ENCODE measurements at places on chromosomes 1 and 21.

DNA sequence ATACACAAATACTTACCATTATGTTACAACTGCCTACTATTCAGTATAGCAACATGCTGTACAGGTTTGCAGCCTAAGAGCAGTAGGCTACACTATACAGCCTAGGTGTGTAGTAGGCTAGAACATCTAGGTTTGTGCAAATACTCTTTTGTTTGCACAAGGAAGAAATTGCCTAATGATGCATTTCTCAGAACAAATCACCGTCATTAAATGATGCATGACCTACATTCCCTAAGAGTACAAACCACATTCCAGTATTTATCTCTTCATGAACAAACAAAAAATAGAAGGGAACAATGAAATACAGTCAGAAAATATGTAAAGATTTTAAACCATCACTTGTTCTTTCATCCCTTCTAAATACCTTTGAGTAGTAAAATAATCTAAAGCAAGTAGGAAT, 109.7 kb upstream of the HP1BP3 start:
- H3K4me3 ChIP-seq = no peak overlapping the region
- peaks cover 22% of the 10 kb centered on the region for H3K36me3 ChIP-seq

DNA sequence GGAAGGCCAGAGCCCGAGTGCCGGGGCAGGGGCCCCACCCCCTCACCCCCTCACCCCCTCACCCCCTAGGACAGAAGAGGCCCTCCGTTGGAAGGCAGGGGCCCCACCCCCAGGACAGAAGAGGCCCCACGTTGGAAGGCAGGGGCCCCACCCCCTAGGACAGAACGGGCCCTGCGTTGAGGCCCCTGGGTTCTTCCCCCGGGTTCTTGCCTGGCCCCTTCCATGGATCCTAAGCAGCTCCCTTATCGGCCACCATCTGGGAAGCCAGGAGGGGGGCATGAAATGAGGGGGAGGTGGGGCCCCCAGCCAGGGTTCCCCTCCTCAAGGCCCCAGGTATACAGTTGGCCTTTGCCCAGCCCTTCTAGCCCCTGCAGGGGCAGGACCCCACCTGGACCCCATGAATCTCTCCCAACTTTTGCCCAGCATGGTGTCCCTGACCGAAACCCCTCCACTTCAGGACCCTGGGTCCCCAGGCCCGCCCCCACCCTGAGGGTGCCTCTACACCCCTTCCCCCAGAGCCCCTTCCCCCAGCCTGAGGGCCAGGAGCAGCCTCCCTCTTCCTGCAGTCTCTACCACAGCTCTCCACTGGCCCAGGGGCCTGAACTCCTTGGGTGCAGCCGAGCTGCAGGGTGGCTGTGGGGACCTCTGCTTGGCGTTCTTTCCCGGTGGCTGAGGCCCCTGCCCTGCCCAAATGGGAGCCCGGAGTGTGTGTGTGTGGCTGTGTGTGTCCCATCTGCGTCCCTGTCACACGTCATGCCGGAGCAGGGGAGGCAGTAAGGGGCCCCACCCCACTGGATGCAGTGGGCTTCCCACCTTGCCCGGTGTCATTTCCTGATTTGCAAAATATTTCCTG, 4.3 kb upstream of the VWA1 start:
- peaks cover 64% of the 10 kb centered on the region for H3K4me1 ChIP-seq
- H3K36me3 ChIP-seq = no peaks in the 10 kb centered on the region
- H3K27ac ChIP-seq = peak overlapping the region; percentile 91
- no peak overlapping the region for H3K4me3 ChIP-seq

DNA sequence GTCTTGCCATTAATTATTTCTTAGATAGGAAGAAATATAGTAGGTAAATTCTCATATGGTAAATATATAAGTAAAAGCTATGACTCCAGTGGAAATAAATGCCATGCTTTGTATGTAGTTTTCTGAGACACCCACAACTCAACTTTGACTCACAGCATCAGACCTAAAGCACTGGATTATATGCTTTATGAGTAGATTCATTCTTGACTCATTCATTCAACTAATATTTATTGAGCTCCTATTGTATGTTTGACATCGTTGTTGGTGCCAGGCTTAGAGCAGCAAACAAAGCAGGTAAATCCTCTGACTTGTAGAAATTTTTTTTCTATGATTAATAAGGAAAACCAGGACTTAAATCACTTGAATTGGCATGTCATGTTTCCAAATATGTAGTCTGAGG, 211.4 kb downstream of the PTPRC start:
- H3K36me3 ChIP-seq = no peaks in the 10 kb centered on the region
- H3K4me3 ChIP-seq = no peak overlapping the region
- H3K27ac ChIP-seq = no peak overlapping the region
- H3K4me1 ChIP-seq = no peaks in the 10 kb centered on the region

GRCh38 chr1:183331091-183331742, 87.0 kb downstream of the NMNAT2 start:
- no peak for DNase-seq
- no peaks in the 10 kb centered on the region for H3K4me1 ChIP-seq
- H3K27me3 ChIP-seq = no peaks in the 10 kb centered on the region
- H3K4me3 ChIP-seq = no peak overlapping the region

GRCh38 chr1:225304996-225305395, 122.8 kb downstream of the LBR start:
- no peak overlapping the region for H3K27ac ChIP-seq
- no peak for DNase-seq
- H3K36me3 ChIP-seq = no peaks in the 10 kb centered on the region
- H3K4me3 ChIP-seq = no peak overlapping the region

DNA sequence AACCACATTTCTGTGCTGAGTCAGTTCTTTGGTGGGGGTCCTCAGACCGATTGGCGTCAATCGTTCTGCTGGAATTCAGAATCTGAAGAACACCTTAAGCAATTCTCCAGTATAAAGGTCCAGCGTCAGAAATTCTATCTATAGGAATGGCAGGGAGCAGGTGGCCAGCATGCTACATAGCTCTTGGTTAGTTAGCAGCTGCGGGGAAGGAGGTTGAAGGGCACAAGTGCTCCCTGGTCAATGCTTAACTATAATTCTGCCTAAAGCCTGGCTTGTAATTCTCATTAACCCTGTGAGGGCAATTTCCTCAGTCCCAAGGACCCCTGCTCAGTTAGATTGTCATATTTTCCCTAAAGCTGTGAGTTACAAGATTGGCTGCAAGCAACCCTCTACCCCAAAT, 54.3 kb upstream of the GALNT2 start:
- DNase-seq = no peak
- no peaks in the 10 kb centered on the region for H3K36me3 ChIP-seq
- H3K27me3 ChIP-seq = peaks cover 7% of the 10 kb centered on the region

DNA sequence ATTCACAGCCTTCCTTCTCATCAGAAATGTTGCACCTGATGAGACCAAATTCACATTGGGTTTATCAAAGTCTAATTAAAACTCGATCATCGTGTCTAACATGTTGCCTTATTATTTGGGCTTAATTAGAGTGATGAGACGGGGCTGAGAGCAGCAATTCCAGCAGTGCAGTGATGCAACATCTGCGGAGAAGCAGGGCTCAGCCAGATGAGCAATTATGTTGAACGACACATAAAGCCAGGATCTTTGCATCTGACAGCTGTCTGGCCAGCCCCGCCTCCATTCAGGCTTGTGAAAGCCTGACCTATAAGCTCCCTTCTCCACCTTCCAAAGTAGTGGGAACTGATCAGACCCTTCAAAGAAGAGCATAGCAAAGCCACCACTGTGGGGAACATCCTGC, 109.8 kb downstream of the C1orf94 start:
- H3K27ac ChIP-seq = no peak overlapping the region
- DNase-seq = no peak
- H3K27me3 ChIP-seq = no peaks in the 10 kb centered on the region
- no peaks in the 10 kb centered on the region for H3K36me3 ChIP-seq
- H3K4me1 ChIP-seq = no peaks in the 10 kb centered on the region

DNA sequence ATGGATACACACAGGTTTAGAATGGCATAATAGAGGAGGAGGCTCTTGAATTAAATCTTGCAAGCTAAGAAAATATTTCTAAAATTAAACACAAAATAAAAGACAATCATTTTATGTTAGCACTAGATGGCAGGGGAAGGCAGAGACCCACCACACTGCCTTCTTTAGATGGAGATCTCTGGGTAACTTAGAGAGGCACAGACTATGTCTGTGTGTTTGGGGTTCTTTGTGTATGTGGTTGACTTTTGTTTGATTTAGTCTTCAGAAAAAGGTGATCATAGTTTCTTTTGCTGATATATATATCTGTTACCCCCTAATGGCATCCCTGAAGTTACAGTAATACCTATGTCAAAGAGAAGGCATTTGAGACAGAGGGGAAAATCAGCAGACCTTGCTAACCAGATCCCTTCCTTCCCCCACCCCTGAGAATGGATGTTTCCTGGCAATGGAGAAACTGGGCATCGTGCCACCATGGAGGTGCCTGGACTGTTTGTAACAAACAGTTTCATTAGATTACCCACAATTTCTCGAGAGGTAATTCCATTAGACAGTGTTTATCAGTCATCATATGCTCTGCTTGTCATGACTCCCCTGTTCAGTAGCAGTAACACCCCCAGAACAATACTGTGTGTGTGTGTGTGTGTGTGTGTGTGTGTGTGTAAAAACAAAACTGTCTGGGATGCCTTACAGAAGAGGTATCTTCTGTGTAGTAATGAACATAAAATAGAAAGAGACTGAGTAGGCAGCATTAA, 228.3 kb upstream of the DEPDC1 start:
- H3K4me1 ChIP-seq = no peaks in the 10 kb centered on the region
- no peaks in the 10 kb centered on the region for H3K36me3 ChIP-seq
- H3K27me3 ChIP-seq = no peaks in the 10 kb centered on the region
- no peak overlapping the region for H3K27ac ChIP-seq
- H3K4me3 ChIP-seq = no peak overlapping the region
